ENCODE measurements at places on chromosomes 2 and 18.

DNA sequence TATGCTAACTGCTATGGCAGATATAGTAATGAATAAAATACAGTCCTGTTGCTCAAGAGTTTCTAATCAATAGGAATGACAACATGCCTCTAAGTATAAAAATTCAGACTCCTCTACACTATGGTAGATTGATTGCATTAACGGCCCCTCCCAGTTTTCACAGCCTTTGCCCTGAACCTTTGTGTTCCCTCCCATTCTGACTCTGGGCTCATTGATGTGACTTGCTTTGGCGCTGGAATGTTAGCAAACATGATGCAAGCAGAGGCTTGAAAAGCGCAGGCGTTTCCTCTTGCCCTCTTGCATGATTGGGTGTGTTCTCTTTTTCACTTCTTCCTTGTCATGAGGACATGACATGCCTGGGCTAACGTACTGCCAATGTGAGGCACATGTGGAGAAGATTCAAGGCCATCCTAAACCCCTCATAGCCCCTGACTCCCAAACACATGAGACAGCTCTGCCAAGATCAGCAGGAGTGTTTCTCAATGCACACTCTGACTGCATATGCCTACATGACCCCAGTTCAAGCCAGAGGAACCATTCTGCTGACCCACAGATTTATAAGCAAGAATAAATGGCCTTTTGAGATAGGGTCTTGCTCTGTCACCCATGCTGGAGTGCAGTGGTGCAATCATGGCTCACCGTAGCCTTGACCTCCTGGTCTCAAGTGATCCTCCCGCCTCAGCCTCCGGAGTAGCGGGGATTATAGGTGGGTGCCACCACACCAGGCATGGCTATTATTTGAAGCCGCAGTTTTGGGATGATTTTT, 49.7 kb upstream of the CD28 start:
- no peak for DNase-seq

DNA sequence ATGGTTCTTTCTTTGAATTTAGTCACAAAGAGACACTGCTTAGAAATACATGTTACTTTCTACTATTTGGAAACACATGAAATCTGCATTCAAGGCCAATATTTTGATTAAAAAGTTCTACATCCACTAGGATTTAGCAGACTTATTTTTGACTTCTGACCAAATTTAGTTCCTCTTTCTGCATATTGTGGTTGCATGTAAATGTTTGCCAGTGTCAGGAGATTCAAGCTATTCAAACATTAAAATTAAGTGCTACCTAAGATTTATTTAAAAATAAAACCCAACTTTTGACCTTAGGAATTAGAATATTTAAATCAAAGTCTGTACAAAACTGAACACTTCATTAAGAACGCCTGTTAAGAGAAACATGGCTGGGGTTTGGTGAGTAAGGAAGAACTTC, 891.1 kb downstream of the CPS1 start:
- DNase-seq: no peak

GRCh38 chr18:58391932-58392323, 237.0 kb downstream of the ALPK2 start:
- DNase-seq: no peak

GRCh38 chr2:232488721-232489300, 1.2 kb upstream of the ECEL1 start:
- no peak for DNase-seq

DNA sequence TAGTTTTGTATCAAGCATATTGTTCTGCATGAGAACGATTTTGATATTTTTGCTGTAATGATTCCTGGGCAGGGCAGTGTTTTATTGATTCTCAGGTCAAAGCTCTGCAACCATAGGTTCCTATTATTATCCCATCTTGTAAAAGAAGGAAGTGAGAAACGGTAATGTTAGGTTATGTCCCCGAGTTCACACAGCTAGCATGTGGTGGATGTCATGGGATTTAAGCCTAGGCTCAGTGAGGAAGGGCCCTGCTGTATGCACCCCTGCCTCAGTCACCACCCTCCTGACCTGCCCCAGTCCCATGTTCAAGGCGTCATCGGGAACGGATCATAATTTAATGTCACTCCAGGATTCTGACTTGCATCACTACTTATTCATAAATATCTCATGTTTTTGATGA, 10.7 kb downstream of the ACP1 start:
- no peak for DNase-seq

DNA sequence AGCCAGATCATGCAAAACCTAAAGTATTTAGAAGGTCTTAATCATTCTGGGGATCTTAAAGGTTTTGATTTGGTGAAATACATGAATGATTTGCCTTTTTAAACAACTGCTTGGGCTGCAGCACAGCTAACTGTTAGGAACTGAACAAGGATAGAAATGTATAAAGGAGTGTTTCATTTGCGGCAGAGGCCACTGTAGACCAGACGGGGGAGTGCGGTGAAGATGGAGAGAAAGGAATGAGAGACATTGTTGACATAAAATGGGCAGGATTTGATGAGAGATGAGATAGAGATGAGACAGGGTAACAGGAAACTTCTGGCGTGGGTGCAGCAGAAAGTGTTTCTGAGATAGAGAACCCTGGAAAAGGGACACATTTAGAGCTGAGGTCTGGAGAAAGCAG, 308.1 kb downstream of the TMX3 start:
- no peak for DNase-seq

DNA sequence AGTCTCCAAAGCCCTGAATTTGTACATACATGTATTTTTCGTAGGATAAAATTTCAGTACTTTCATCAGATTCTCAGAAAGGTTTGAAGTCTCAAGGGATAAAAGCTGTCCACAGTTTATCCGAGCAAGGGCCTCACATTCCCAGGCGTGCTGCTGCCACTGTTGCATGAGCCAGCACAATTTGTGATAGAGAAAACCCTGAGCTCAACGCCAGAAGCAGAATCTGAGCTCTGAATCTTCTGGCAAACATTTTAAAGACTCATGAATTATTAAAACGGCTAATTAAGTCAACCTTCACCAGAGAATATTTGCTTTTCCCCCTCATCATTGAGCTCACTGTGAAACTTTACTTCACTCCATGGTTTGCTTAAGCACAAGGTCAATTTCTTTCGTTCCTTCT, 38.5 kb upstream of the STPG4 start:
- DNase-seq: no peak

GRCh38 chr18:21071071-21071470, 40.5 kb downstream of the ROCK1 start:
- no peak for DNase-seq

DNA sequence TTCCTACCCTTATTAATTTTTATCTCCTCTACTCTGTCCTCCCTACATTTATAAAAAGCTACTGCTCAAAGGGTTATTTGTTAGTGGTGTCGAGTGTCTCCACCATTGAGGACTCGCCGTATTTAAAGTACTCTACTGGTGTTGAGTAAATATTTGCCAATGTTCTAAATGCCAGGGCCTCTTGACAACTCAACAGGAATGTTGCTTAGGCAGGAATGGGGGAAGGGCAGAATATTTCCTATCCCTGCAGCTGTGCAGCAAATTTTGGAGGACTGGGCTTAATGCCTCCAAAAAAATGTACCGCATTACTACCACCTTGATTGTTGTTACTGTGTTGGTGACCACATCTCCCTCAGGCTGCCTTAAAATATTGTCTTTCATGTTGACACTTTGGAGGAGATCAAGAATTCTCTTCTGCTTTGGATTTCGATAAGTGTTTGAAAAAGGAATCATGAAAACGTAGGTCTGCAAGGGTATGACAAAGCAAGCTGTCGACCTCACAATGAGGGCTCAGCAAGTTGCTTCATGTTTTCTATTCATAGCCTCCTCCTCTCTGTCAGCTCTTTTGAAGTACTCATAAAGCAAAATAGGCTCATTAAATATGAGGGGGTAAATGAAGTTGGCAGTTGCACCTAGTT, 84.3 kb downstream of the EFEMP1 start:
- no peak for DNase-seq

GRCh38 chr2:14803994-14804393, 171.5 kb downstream of the LRATD1 start:
- DNase-seq: no peak

GRCh38 chr2:236169741-236170589, 1.8 kb upstream of the GBX2 start:
- no peak for DNase-seq

DNA sequence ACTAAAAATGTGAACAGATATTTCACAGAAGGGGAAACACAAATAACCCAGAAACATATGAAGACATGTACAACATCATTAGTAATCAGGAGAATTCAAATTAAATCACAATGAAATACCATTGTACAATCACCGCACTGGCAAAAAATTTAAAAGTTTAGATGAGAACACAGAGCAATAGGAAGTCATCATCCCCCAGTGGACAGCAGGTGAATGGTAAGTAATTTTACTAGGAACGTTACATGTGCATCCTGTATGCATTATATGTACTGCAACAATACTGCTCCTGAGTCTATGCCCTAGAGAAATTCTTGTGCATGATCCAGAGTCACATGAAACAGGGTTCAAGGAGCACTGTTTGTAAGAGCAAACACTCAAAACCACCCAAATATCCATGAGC, 713.8 kb downstream of the NRXN1 start:
- DNase-seq: no peak

GRCh38 chr18:75349668-75350511, 77.6 kb downstream of the SMIM21 start:
- no peak for DNase-seq

DNA sequence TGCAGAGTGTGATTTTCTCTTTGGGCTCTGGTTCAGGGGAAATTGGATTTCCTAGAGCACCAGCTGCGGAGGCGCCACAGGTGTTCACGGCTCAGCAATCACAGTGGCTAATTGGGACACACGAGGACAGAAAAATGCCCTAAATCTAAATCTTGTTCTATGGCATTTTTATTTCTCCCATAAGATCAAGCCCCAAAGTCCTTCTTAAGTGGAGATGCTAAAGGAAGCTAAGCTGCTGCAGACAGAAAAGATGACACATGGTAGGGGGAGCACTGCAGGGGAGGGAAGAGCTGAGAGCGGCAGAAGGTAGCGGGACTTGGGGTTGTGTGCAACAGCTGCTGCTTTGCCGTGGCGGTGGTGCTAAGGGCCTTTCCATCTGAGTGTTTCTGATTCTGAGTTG, 280.6 kb downstream of the MYT1L start:
- DNase-seq: no peak

- no peak for DNase-seq
These were observed 328.0 kb downstream of the TSN start for GRCh38 chr2:122083256-122084048.

GRCh38 chr2:9799011-9799596, 44.2 kb upstream of the TAF1B start:
- no peak for DNase-seq

Data from activated CD8-positive, alpha-beta memory T cell treated with anti-CD3 and anti-CD28 coated beads for 4 hours (primary cell).